ENCODE measurements at places on chromosomes 1 and 21. TPM values are rescaled to one million over a fixed set of nuclear protein-coding genes. Genes with fewer than 3 reads are reported as not detected.

Gene SLC9C2
- 15.8 TPM for total RNA-seq

Gene NBPF4
- 2.5 TPM for total RNA-seq

Gene EXOC8
- total RNA-seq: 14.7 TPM

Gene HSD11B1
- 17.6 TPM for total RNA-seq

Gene TSSK3
- 25.7 TPM for total RNA-seq

Gene WRAP73
- 26.1 TPM for total RNA-seq

Gene CAMK2N1
- 7.8 TPM for total RNA-seq

Gene TEKT2
- 35.1 TPM for total RNA-seq

Gene FCMR
- 1.1 TPM for total RNA-seq

Gene CFAP107
- total RNA-seq: 13.4 TPM

Gene OR2T11
- not detected for total RNA-seq

Gene NFIA
- 53.5 TPM for total RNA-seq

Gene FAM72C
- 3.8 TPM for total RNA-seq

Gene IL23R
- total RNA-seq: 2.2 TPM

Gene NADK
- 105 TPM for total RNA-seq

Gene CFHR3
- not detected for total RNA-seq
